ENCODE measurements at places on chromosomes 2 and 18. TPM values are rescaled to one million over a fixed set of nuclear protein-coding genes. Genes with fewer than 3 reads are reported as not detected.

ABHD3 gene
- 17.5 TPM for total RNA-seq

MOGAT1 gene
- not detected for total RNA-seq

CCDC68 gene
- total RNA-seq: 4.4 TPM

GATA6 gene
- 28.7 TPM for total RNA-seq

SLC8A1 gene
- 30.5 TPM for total RNA-seq

DES gene
- 282 TPM for total RNA-seq

CD28 gene
- total RNA-seq: 11.0 TPM

CYTIP gene
- total RNA-seq: 21.1 TPM

B3GNT7 gene
- total RNA-seq: 6.7 TPM

IL36G gene
- total RNA-seq: not detected

CD8A gene
- total RNA-seq: 2.9 TPM

- no peak for DNase-seq
These were observed 204.5 kb upstream of the SPRED2 start for GRCh38 chr2:65636813-65637483.

- no peak for DNase-seq
These were observed 64.3 kb upstream of the RTN4 start for GRCh38 chr2:55114597-55114996.

GRCh38 chr2:203533676-203534591 is 1.2 kb downstream of the RAPH1 start:
- no peak for DNase-seq

DNA sequence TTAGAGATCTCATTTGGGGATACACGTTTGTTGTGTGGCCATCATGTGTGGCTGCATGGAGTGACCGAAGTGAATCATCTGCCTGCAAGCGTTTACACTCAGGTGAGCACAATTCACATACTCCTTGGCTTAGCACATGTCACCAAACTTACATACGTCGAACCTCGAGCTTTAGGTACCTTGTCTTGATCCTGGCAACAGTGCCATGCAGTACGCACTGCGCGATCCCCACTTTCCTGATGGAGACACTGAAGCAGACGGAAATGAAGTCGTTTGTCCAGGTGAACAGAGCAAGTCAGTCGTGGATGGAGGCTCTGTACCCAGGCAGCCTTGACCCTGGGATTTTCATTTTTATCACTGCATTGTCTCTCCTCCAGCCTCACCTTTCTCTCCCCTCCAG is 32.3 kb downstream of the KLHL29 start:
- DNase-seq: no peak

DNA sequence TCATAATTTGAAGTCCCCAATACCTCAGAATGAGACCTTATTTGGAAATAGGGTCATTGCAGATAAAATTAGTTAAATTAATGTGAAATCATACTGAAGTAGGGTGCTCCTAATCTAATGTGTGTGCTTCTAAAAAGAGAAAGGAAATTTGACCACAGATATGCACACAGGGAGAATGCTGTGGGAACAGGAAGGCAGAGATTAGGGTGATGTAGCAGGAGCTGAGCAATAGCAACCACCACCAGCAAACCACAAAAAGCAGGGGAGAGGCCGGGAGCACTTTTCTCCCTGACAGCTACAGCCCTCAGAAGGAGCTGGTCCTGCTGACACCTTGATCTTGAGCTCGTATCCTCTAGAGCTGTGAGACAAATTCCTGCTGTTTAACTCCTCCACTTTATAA is 24.6 kb upstream of the SCG2 start:
- DNase-seq: no peak

DNA sequence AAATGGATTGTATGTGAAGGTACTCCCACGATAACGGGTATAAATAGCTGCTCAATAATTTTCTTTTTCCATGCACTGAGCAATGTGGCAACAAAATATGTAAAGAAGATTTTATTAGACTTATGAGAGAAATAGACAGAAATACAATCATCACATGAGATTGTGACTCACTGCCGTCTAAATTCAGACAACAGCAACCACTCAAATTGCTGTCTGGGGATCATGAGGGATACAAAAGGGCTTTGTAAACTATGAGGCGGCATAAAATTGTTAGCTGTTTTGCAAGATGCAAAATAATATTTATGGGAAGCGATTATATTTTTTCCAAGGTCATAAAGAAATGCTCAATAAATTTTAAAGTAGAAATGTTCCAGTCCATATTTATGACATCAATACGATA is 259.1 kb upstream of the AGAP1 start:
- DNase-seq: no peak

DNA sequence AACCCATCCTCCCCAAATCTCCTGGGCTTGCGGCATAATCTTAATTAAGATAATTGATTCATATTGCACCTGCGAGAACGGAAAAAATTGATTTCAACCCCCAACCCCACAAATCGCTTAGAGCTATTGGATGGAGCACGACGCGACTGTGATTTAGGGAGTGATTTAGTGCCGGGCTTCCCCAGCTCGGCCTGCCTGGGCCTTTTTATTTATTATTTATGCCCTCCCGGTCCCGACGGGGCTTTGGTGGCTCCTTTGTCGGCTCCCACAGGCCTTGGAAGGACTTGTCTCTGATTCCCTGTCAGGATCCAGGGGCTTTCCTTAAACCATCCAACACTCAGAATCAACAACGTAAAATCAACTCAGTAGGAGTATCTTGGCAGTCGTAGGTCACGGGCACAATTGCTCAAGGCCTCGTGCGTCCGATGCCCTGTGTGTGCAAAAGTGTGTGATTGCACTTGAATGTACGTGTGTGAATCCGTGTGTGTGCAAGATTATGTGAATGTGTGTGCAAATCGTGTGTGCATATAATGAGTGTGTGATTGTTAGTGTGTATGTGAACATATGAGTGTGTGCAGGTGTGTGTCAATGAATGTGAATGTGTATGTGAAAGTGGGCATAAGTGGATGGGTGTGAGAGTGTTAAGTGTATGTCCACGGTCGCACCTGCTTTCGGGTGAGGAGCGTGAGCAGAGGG is 4.3 kb upstream of the NEUROD1 start:
- DNase-seq: no peak

DNA sequence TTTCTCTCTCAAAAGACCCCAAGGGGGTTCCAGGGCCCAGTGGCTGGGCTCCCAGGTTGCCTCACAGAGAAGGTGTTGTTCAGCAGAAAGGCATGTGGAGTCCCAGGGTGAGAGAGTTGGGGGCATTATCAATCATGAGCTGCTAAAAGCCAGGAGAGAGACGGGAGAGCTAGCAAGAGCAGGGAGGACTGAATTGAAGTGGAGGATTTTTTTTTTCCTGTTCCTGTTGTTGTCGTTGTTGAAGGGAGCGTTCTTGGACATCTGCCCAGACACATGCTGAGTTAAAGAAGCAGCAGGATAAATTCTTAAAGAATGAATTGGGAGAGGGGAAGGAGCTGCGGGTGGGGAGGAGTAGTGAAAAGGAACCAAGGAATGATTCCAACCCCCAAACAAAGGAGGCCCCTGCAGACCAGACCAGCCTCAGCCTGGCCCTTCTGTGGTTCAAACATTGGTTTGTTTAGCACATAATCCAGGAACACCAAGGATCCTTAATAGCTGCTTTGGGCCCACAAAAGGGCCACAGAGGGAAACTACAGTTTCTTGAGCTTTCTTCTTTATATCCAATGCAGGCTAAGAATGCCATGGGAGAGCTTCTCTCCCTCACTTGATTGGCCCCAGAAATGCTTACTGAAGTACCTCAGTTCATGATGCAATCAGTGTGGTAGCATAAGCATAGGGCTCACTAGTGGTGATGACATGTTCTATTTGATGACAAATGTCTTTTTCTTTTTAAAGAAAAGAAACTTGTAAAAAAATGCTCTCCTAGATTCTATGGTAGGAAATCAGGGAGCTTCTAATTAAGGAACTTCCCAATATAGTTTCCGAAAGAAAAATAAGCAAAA is 146.0 kb downstream of the SETBP1 start:
- DNase-seq: no peak

- no peak for DNase-seq
These were observed 69.2 kb downstream of the CD28 start for GRCh38 chr2:203775684-203776083.

DNA sequence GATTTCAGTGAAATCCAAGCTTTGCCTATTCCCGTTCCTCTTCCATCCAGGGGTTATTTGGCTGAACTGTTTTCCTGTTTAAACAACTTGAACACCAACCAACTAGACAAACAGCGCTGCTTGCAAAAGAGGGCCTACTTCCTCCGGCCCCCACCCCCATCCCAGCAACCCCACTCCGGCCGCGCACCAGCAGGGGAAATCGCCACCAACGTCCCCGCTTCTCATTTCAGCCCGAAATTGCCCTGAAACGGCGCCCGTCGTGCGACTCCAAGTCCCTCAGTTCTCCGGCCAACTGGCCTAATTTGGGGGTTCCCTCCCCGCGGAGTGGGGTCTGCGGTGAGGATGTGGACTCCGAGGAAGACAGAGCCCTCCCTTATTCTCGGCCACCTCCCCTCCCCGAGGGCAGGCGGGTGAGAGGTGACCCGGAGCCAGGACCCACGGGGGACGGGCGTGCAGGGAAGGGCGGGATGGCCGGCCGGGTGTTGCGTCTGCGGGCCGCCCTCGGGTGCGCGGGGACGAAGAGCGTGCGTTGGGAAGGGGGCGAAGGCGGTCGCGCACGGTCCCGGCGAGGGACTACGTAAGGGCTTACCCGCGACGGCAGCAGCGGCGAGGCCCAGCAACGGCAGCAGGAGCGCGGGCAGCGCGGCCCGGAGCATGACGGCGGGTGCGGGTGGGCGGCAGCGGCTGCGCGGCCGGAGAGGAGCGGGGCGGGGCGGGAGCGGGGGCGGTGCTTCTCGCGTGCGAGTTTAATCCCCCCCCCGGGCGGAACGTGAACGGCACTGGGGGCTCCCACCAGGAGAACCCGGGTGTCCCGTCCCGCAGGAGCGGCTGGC is at the start of gene CD302:
TSS of gene CD302 (minus strand) at position 666 of the 833 bp plus-strand sequence. CDS start at position 656, 10 bp downstream.
- DNase-seq: peak; percentile 87

GRCh38 chr2:228446734-228447133 is 265.2 kb upstream of the SPHKAP start:
- DNase-seq: no peak

- no peak for DNase-seq
These were observed 107.5 kb upstream of the SPATS2L start for GRCh38 chr2:200199005-200199404.

- DNase-seq: no peak
These were observed 149.1 kb downstream of the UBR3 start for GRCh38 chr2:169976335-169976851.

DNA sequence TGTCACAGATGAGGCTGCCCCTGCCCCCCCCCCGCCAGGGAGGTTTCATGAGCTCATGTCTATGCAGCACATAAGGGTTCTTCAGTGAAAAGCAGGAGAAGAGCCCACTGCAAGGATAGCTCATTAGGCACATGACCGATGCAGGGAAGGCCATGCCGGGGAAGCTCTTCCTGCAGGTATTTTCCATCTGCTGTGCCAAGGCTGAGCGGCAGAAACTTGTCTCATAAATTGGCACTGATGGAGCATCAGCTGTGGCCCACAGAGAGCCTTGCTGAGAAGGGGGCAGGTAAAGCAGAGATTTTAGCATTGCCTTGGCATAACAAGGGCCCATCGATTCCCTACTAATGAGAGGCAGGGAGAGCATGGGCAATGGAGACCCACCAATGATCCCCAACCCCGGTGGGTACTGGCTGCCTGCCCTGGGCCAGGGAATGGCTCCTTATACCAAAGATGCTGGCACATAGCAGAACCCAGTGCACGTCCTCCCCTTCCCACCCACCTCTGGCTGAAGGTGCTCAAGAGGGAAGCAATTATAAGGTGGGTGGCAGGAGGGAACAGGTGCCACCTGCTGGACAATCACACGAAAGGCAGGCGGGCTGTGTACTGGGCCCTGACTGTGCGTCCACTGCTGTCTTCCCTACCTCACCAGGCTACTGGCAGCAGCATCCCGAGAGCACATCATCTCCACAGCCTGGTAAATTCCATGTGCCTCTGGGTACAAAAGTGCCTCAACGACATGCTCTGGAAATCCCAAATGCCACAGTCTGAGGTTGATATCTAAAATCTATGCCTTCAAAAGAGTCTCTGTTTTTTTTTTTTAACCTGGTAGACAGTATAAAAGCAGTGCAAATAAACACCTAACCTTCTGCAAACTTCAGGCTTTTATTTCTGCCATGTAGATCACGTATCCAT is 41.4 kb downstream of the STEAP3 start:
- DNase-seq: no peak

DNA sequence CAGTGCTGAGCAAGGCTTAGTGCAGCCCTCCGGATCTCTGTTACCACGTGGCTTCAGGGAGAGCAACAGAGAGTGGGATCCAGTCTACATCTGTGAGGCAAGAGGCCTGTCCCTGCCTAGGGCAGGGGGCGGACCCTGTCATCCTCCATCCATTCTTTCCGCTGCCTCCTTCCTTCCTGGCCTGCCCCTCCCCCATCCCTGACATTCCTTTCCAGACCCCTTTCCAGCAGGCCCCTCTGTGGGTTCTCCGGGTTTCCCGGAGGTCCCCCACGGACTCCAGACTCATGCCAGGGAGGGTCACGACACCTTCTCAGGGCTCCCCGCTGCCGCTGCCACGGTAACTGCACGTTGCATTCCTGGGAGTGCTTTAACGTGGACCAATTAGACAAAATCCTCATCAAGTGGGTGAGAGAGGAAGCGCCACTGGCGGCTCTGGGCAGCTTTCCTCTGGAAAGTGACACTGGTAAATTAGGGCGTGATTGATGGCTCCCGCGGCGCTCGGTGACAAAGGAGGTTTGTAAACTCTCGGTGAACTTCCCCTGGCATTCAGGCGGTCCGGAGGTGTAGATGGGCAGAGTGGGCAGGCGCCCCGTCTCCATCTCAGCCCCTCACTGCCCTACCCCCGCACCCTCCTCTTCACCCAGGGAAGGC is 11.4 kb downstream of the ATOH8 start:
- no peak for DNase-seq

GRCh38 chr18:31581498-31582197 is 10.0 kb upstream of the TTR start:
- DNase-seq: no peak

DNA sequence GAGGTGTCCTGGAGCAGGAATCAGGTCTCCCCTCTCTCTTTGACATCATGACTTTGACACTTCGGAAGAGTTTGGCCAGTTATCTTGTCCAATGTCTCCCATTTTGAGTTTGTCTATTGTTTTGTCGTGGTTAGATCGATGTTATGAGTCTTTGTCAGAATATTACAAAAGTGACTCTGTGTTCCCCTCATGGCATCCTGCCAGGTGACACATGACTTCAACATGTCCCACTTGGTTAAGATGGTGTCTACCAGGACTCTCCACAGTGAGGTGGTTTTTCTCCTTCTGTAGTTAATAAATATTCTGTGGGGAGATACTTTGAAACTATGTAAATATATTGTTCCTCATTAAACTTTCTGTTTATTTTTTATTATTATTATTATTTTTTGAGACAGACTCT is 76.6 kb upstream of the BZW1 start:
- DNase-seq: no peak

- DNase-seq: no peak
These were observed 69.6 kb upstream of the TMEM247 start for GRCh38 chr2:46409756-46410155.

Measured in aorta (tissue), 5 donors.